ENCODE measurements at places on chromosomes 7 and 10.

- DNase-seq = no peak
These were observed 95.4 kb downstream of the HIPK2 start for GRCh38 chr7:139682136-139683013.

DNA sequence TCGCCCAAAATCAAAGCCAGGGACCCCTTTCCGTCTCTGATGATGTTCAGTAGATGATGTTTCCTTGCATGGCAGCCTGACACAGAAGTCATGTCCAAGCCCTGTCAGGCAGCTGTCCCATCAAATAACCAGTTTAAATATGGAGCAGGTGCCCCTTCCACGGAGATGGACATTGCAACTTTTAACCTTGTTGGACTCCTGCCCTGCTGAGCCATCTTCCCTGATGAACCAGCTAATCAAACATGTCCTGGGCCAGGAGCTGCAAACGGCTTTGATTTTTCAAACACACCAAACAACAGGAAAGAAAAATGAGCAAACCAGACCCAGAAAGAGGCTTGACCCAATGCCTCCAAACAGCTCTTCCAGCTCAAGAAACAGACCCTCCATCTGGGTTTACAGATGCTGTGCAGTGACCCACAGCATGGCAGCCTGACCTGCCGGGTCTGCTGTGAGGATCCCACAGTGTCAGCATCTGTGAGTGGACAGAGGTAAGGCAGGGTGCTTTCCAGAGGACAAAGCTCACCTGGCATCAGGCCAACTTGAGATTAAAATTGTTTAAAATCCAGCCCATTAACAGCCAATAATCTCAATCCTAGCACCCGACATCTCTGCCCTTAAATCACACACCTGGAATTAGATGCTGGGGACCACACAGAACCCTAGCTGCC, 372.6 kb downstream of the GRID1 start:
- DNase-seq = no peak

DNA sequence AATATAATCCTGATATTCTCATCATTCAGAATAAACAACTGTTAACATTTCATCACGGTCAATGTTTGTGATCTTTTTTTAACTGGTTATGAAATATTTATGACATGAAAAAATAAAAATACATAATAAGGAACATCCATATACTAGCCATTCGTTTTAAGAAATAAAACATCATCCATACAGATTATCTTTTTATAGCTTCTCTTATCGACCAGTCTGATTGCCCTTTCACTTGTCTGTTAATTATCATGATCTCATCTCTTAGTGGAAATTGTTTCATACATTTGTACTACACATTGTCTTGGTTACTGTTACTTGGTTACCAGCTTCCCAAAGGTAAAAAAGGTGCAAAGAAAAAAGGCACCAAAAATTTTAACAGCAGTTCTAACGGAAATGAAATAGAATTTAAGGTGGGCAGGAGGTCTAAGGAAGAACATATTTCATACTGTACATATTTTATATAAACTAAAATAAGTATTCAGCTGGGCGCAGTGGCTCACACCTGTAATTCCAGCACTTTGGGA, 8.4 kb downstream of the ARHGAP21 start:
- no peak for DNase-seq

GRCh38 chr7:69932034-69932628, 333.9 kb downstream of the AUTS2 start:
- DNase-seq = no peak

GRCh38 chr7:28488061-28488791, 75.9 kb downstream of the CREB5 start:
- no peak for DNase-seq

- no peak for DNase-seq
These were observed 76.4 kb downstream of the LYZL2 start for GRCh38 chr10:30553018-30553625.

GRCh38 chr7:81501220-81501619, 268.6 kb downstream of the HGF start:
- DNase-seq = no peak

GRCh38 chr7:15891151-15891881, 204.8 kb upstream of the MEOX2 start:
- no peak for DNase-seq

DNA sequence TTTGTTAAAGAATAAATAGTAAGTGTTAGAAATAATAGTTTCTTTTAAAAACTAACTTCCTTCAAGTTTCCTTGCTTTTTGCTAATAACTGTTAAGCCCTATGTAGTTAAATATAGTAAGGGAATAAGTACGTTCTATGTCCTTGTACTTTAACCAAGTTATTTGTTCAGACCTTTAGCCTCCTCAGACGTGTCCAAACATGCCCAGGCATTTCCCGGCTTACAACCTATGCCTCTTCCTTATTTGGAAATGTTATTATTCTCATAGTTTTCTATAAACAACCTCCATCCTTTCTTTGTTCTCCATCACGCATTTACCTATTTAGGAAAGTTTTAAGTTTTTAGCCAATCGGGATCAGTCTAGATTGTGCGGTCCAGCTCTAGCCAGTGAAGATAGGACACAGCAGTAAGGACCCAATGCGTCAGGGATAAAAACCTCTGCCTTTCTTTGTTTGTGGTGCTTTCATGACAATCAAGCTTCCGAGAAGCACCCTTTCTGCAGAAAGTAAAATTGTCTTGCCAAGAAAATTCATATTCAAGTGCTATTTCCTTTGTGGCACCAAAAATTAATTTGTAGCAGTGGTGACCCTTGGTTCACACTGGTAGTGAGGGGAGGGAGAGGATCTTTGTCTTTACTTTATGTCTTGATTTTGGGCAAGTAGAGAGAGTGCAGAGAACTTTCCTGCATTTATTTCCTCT, 851.3 kb upstream of the POM121L12 start:
- no peak for DNase-seq

GRCh38 chr7:139259142-139259541, 28.1 kb downstream of the UBN2 start:
- no peak for DNase-seq

GRCh38 chr7:51190969-51191368, 125.6 kb downstream of the COBL start:
- no peak for DNase-seq

DNA sequence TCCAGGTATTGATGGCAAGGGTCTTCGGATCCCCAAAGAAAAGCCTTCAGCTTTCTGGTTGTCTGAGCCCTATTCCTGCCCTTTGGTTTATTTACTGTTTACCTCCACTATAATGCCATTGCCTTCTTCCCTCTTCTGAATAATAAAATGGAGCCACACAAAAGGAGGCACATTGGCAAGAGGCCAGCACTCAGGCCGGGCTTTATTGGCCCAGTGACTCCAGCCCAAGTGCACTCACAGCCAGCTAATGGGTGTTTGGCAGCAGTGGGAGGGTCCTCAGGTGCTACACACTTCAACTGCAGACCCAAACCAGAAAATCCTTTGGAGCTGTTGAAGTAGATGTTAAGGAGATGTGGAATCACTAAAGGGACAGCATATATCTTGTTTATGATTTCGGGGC, 336.0 kb downstream of the PLXNA4 start:
- no peak for DNase-seq

DNA sequence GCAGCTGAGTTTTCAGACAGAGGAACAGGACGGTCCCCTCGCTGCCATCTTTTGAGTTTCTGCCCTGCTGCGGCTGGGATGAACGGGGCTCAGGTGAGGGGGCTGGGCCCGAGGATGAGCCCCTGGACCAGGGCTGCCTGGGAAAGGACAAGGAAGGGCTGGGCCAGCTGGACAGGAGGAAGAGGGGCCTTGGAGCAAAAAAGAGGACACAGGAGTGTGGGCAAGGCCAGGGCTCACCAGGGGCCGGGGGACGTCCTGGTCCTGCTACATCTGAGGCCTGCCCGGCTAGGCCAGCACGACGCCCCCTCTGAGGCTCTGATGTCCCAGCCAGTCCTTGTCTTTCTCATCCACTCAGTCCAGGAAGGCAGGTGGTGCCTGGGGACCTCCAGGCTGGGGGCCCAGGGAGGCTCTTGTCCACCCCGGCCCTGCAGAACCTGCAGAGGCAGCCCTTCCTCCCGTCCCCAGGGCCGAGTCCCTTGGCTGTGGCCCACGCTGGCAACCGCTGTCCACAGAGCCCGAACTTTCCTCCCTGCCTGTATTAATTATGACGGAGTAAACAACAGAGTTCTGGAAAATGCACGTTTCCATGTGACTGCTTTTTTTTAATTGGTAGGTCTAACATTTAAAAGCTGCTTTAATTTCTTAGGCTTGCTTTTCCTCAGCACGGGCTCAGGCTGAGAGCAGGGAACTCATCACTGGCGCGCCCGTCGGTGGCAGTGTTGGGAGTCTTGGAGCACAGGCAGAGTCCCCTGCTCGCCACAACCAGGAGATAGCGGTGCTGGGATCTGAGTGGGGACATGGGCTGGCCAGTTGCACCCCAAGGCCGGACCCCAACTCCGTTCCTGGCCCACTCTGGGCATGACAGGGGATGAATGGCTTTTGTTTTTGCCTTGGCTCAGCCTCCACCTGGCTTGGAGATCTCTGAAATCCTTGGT, 187.7 kb downstream of the ELFN1 start:
- no peak for DNase-seq

GRCh38 chr7:151299530-151299929, 42.1 kb upstream of the NUB1 start:
- DNase-seq = no peak

DNA sequence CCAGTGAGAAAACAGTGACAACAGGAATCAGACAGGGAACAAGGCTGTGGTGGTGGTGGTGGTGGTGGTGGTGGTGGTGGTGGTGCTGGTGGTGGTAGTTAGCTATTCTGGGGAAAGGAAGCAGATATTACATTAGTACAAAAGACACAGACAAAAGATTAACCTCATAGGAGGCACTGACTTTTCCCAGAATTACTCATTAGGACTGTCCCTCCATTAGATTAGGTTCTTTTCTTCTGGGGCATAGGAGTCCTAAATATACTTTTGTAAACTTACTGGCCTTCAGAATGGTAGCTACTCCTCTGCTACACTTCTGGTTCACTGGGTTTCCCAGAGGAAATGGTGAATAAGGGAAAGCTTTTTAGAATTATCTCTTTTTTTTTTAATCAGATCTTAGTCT, 156.6 kb upstream of the SEMA3D start:
- DNase-seq = no peak

- DNase-seq = no peak
These were observed 61.4 kb downstream of the ABI1 start for GRCh38 chr10:26799342-26799741.

- no peak for DNase-seq
These were observed 34.6 kb upstream of the VIPR2 start for GRCh38 chr7:159179241-159179640.

- no peak for DNase-seq
These were observed 62.6 kb upstream of the EFCAB10 start for GRCh38 chr7:105643851-105644250.

DNA sequence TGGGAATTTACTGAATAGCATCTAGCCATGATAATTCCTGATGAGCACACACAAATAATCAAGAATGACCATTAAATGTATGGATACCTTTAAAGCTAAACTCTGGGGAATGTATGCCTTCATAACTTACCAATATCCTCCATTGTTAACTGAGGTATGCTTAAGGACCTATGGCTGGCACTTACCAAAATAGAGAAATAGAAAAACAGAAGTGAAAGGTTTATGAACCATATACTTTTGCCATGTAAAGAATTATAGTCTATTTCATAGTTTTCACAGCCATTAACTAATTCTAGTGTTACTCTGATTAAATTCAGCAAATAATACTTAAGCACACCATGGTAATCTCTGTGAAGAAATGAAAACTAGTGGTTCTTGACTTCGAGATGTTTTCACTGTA, 1360.6 kb upstream of the LRRTM3 start:
- DNase-seq = no peak

DNA sequence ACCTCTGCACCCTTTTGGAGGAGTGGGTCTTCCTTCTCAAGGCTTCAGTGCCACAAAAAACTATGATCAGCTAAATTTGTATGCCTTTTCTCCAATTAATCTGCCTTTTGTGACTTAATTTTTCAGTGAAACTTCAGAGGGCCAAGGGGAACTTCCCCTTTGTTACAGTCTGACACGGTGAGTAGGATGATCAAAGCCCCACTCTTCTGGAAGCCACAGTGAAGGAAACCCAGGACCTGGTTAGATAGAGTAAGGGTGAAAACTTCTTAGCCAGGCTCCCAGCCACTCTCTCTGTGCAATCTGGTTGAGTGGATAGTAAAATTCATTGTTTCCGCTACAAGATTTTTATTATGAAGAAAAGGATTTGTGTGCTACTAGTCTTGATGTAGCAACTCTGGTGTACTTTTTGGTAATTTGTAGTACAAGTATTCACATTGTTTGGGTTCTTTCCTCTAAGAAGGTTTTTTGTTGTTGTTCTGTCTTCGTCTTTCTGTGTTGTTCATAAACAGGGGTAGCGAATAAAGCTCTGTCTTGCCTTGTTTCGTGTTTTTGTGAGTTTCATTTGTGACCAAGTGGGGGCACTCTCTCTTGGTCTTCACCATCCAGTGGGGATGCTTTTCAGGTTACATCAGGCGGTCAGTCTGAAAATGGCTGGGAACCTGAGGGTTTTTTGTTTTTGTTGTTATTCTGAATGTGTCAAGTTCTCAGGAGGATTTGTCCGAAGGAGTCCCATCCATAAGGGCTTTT, 268.5 kb upstream of the NPSR1 start:
- DNase-seq = no peak

DNA sequence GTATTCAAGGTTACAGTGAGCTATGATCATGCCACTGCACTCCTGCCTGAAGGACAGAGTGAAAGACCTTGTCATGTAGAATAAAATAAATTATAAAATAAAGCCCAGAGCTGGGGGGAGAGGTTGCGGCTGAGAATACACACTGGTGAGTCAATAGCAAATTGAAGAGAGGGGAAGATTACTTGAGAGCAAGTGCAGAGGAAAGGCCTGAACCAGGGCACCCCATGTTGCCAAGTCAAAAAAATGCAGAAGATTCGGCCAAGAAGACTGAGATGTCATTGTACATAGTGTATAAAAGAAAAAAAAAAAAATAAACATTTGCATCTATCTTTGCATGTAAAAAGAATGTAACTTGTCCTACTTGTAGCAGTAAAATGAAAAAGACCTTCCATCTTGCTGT, 32.5 kb downstream of the RHEB start:
- DNase-seq = no peak

DNA sequence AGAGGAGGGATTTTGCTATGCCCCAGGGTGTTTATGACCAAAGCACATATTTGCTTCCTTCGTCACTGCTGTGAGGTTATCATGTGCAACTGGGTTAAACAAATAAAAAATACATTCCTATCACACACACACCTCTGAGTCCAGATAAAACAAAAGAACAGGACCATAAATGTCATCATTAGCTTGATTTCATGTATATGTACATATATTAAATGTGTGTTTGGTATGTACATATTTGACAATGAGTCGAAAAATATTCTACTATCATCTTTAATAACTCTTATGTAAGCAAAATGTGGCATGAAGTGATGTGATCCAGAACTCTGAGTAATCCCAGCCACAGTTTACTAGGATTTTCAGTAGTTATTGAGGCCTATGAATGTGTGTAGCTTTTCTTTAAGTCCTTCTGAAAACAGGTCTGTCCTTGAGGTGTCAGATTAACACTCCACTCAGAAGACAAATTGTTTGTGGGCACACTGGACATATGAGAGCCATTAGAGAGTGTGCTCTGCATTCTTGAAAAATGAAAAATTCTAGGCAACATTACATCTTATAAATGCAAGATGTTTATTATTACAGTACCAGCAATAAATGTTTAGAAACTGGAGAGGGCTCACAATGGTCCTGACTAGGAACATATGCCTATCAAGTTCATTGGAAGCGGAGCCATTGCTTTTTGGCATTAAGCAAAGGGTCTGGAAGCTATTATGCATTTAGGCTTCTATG, 335.1 kb upstream of the SEMA3A start:
- DNase-seq = no peak

Data from central memory CD8-positive, alpha-beta T cell (primary cell).